ENCODE measurements at places on chromosomes 7 and 10. TPM values are rescaled to one million over a fixed set of nuclear protein-coding genes. Genes with fewer than 3 reads are reported as not detected.

GRCh38 chr7:8176370-8177081 lies 85.4 kb downstream of the ICA1 start:
- no peak for DNase-seq

GRCh38 chr7:18064242-18064838 lies 36.7 kb upstream of the PRPS1L1 start:
- DNase-seq = no peak

GRCh38 chr7:22934473-22935065 lies 79.4 kb downstream of the HYCC1 start:
- no peak for DNase-seq

- no peak for DNase-seq
Measured at GRCh38 chr7:69787736-69788431, 189.6 kb downstream of the AUTS2 start.

DNA sequence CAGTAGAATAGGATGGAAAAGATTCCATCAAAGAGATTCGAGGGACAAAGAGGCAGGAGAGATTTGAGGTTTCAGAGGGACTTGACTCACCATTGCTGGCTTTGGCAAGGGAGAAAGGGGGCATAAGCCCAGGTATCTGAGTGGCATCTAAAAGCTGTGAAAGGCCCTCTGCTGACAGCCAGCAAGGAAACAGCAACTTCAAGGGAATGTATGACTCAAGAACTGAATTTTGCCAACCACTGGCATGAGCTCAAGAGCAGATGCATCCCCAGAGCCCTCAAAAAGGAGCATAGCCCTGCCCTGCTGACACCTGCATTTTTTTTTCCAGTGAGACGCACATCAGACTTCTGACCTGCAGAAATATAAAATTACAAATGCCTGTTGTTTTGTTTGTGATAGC lies 19.6 kb upstream of the ADAM12 start:
- DNase-seq = no peak

GRCh38 chr7:117347480-117347879 lies 24.6 kb upstream of the WNT2 start:
- no peak for DNase-seq

DNA sequence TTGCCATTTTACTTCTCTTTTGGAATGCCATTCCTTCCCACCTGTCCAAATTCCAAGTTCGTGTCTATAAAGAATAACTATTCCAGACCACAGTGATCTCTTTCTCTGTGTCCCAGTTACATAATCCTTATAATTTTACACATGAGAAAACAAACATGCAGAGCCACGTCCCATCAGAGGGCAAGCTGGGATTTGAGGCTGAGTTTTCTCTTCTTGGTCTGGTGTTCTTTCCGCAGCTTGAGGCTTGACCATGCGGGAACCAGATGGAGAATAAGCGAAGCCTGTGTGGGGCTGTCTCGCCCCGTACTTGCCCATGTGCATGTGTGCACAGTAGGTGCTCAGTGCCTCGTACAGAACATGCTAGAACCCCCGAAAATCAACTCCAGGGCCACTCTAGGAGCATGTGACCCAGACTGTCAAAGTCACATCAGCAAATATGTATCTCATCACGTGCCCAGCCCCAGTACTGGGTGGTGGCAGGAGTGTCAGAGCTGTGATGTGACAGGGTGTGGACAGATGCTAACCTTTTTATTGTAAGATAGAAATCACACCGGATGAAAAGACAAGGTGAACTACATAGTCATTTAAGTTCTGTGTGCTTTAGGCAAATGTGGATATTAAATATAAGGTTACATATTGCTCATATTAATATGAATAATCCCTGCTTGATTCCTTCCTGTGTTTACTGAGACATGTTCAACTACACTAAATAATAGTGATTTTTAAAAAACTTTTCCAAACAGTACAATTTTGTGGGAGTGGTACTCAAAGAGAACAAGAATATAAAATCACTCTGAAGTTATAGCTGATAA lies 3.2 kb downstream of the INSIG1 start:
- no peak for DNase-seq

- no peak for DNase-seq
Measured at GRCh38 chr10:85642421-85643170, 724.0 kb downstream of the GRID1 start.

- DNase-seq = no peak
Measured at GRCh38 chr10:127578259-127578960, 29.3 kb downstream of the NPS start.

DNA sequence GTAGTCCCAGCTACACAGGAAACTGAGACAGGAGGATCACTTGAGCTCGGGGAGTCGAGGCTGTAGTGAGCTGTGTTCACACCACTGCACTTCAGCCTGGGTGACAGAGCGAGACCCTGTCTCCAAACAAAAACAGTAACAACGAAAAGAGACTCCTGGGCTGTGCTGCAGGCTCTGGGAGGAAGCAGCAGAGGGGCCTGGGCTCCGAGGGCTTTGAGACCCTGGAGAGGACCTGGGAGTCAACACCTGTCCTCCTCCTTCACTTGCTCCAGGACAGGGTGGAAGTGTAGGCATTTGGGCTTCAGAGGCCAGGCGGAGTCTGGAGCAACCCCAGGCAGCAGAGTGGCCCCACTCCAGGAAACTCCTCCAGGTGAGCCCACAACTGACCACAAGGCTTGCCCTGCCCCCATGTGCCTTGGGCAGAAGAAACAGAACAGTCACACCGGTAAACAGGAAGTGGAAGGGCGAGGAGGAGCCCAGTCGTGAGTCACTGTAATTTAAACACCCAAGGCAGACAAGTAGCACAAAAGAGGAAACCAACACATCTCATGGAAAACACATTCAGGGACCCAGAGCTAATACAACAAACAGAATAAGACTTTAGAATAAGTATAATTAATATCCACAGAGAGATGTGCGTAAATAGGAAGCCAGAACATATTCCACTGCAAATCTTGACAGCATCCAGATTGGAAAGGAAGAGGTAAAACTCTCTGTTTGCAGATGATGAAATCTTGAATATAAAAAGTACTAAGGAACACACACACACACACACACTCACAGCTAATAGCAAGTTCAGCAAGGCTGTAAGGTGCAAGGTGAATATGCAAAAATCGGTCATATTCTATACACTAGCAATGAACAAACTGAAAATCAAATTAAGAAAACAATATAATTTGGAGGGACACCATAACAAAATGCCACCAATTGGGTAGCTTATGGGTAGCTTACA lies 20.5 kb upstream of the RASGEF1A start:
- DNase-seq = no peak

DNA sequence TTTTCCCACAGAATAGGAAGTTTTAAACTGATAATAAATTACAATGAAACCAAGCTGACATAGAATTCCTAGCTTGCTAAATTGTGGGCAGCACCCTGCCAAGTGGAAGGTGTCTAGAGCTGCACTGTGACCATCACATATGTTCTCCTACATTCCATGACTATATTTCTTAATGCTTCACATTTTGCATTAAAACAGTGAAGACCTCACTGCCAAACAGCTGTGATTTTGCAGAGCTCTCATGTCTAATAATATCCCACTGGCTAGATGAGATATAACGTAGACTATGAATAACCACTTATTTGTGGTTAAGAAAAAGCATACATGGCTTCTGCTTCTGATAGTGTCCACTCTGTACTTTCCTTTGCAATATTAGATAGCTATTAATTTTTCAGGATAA lies 228.3 kb upstream of the TEX47 start:
- DNase-seq = no peak

- DNase-seq = no peak
Measured at GRCh38 chr7:43792471-43793150, 34.1 kb downstream of the BLVRA start.

DNA sequence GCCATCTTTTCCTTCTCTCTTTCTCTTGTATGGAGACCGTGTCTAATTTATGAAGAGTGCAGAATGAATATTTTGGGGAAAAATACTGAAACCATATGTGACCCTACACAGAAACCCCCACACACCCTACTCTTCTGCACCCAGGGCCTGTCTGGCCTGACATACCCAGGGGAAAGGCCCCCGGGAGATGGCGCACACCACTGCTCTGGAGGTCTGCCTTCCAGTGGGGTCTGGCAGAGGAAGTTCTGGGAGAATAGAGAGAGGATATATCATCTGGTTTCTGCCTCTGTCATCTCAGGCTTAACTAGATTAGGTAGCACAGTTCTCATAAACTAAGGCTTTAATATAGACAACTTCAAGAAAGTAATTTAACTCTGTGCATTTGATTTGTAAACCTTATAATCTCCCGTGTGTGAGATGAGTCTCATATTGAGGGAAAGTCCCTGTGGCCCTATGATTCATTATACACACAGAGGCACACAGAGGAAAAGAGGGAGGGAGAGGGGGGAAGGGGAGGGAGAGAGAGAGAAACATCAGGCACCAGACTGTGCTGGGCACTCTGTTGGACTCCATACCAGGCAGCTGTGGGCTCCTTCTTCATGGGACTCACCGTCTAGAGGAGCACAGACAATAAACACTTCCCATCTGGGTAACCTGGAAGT lies 123.3 kb downstream of the AOAH start:
- DNase-seq = no peak

DNA sequence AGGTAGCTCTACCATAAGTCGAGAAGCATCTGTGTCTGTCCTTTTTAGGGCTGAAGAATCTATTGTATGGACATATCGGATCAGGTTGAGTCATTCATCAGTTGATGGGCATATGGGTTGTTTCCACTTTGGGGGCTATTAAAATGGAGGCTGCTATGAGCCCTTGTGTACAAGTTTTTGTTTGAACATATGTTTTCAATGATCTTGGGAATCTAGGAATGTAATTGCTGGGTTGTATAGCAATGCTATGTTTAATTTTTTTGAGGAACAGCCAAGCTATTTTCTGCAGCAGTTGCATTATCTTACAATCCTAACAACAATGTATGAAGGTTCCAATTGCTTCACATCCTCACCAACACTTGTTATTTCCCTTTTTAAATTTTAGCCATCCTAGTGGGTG lies 46.4 kb upstream of the HABP2 start:
- no peak for DNase-seq

DNA sequence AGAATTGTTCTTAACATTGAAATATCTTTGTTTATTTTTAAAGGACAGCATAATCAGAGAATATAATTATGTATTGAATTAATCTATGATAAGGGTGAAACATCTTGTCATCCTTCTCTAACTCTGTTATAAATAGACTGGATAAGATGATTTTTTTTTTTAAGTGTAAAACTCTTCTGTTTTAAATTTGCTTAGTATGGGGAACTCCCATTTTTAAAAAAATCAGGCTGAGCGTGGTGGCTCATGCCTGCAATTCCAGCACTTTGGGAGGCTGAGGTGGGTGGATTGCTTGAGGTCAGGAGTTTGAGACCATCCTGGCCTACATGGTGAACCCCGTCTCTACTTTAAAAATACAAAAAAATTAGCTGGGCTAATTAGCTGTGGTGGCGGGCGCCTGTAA lies 9.4 kb upstream of the HERC4 start:
- DNase-seq = no peak

DNA sequence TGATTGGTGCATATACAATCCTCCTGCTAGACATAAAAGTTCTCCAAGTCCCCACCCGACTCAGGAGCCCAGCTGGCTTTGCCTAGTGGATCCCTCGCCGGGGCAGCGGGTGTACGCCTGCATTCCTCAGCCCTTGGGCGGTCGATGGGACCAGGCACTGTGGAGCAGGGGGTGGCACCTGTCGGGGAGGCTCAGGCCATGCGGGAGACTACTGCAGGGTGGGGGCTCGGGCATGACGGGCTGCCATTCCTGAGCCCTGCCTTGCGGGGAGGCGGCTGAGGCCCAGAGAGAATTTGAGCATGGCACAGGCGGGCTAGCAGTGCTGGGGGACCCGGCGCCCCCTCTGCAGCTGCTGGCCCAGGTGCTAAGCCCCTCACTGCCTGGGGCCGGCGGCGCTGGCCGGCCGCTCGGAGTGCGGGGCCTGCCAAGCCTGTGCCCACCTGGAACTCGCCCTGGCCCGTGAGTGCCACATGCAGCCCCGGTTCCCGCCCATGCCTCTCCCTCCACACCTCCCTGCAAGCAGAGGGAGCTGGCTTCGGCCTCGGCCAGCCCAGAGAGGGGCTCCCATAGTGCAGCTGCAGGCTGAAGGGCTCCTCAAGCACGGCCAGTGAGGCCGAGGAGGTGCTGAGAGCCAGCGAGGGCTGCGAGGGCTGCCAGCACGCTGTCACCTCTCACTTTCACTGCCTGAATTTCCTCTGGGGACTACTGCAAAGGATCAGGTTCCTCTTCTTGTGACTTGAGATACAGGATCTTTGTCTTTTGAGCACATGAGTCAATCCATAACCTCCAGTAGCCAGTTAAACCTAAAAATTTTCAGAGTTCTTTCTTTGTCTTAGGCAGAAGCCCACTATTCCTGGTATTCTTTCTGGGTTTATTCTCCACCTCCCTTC lies 25.1 kb upstream of the ELOVL3 start:
- DNase-seq = no peak

DNA sequence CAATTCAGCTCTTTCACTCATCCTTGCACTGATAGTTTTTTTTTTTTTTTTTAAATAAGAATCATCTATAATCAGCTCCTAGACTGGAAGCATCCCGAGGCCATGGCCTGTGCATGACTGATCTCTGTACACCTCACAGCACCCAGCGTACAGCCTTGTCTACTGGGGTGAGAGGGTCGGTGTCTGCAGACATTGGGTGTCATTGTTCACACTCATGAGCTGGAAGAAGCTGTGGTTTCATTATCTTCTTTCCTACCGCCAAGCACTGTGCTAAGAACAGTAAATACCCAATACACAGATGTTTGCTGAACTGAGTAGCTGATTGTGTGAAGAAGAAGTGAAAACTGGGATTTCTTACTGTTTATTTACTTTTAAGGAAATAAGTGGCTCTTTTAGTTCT lies 123.6 kb downstream of the CLEC2L start:
- DNase-seq = no peak

- DNase-seq = no peak
Measured at GRCh38 chr7:86773309-86773708, 129.6 kb downstream of the GRM3 start.

GRCh38 chr10:15744217-15744865 lies 24.6 kb upstream of the ITGA8 start:
- no peak for DNase-seq

The HMX2 gene
- total RNA-seq = not detected

The ODAD2 gene
- total RNA-seq = 0.09 TPM

The HIBADH gene
- 59.3 TPM for total RNA-seq

The TAC1 gene
- total RNA-seq = not detected

The RBM20 gene
- total RNA-seq = 48.8 TPM

The BEND7 gene
- total RNA-seq = 27.6 TPM
